Endodermal cell (in vitro differentiated cells): ENCODE measurements at places on chromosomes 2 and 18. TPM values are rescaled to one million over a fixed set of nuclear protein-coding genes. Genes with fewer than 3 reads are reported as not detected.

DNA sequence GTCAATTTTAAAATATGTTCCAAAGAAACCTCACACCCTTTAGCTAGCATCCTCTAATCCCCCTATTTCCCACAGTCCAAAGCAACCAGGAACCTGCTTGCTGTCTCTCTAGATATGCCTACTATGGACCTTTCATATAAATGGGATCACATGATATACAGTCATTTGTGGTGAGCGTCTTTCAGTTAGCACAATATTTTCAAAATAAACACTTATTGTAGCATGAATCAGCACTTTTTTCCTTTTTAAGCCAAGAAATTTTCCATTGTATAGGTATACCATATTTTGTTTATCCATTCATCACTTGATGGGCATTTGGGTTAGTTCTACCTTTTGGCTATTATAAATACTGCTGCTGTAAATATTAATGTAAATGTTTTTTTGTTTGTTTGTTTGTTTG lies 223.0 kb upstream of the DOK6 start:
- H3K36me3 ChIP-seq, result no peaks in the 10 kb centered on the region
- H3K4me3 ChIP-seq, result no peak overlapping the region
- DNase-seq, result no peak
- peaks cover 4% of the 10 kb centered on the region for H3K4me1 ChIP-seq
- H3K27ac ChIP-seq, result no peak overlapping the region

GRCh38 chr2:121103960-121104359 lies 181.0 kb downstream of the TFCP2L1 start:
- H3K4me1 ChIP-seq, result no peaks in the 10 kb centered on the region
- no peaks in the 10 kb centered on the region for H3K36me3 ChIP-seq
- no peak overlapping the region for H3K4me3 ChIP-seq
- peaks cover 18% of the 10 kb centered on the region for H3K27me3 ChIP-seq
- no peak overlapping the region for H3K27ac ChIP-seq

GRCh38 chr2:140178234-140178633 lies 1398.0 kb upstream of the NXPH2 start:
- no peaks in the 10 kb centered on the region for H3K36me3 ChIP-seq
- H3K27ac ChIP-seq, result no peak overlapping the region
- no peaks in the 10 kb centered on the region for H3K27me3 ChIP-seq
- H3K4me1 ChIP-seq, result no peaks in the 10 kb centered on the region
- H3K4me3 ChIP-seq, result no peak overlapping the region
- DNase-seq, result no peak

GRCh38 chr2:160315337-160315736 lies 115.3 kb upstream of the ITGB6 start:
- H3K27ac ChIP-seq, result no peak overlapping the region
- peaks cover 40% of the 10 kb centered on the region for H3K36me3 ChIP-seq
- no peak overlapping the region for H3K4me3 ChIP-seq

DNA sequence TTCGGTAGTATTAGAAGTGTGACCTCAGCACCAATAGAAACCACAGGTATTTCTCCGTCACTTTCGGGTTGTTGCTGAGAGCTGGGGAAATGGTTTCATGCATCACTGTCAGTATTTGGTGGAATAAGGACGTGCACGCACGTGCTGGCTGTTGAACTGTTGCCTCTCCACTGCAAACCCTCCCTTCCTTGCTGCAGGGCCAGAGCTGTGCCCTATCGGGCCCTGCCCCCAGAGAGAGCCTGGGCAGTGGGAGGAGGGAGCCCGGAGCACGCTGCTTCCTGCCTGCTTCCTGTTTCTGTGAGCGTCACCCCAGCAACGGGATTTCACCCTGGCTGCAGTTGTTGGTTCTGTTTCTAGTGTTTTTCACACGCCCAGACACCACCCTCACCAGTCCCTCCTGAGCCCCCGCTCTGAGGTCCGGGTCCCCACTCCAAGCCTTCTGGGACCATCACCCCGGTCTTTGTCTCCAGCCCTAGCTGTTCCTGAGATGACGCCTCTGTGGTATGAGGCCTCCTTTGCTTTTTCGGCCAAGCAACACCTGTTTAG lies 47.4 kb downstream of the LRRFIP1 start:
- H3K27ac ChIP-seq, result peak overlapping the region; percentile 71
- H3K4me3 ChIP-seq, result no peak overlapping the region
- DNase-seq, result peak; percentile 89
- peaks cover 56% of the 10 kb centered on the region for H3K36me3 ChIP-seq
- peaks cover 5% of the 10 kb centered on the region for H3K4me1 ChIP-seq

DNA sequence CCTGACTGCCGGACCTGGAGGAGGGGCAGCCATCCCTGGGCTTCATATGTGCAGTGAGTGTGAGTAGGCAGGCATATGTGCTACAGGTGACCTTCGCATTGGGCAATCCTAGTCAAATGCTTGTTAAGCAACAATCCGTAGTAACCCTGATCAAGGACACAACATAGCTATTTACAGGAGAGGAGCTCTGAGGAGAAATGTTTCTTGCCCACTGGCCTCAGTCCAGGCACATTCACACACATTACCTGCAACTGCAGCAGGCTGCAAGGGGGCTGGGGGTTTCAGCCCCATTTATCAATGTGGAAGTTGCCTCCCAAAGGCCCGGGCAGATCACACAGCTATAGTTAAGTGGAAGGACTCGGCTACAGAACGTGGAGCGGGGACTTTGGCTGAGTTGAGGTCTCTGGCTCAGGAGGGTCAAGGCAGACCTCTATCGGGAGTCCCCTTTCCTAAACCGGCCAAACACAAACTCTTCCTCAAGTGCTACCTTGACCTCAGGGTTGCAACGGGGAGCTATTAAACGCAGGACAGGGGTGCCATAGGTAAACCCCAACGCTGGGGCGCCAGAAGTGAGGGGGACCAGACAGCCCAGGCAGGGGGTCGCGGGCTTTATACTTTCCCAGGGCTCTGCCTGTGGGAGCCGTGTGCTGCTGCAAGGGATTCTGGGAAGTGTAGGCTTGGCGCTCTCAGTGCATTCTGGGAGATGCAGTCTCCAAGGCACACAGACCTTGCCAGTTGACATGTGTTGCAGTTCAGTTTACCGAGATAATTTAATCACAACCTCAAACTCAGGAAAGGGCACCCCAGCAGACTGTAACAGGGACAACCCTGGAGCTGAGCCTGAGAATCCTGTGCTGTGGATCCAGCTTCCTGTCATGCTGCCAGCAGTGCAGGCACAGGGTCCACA lies 9.4 kb downstream of the KHK start:
- no peak overlapping the region for H3K27ac ChIP-seq
- peaks cover 5% of the 10 kb centered on the region for H3K4me1 ChIP-seq
- H3K36me3 ChIP-seq, result no peaks in the 10 kb centered on the region
- H3K4me3 ChIP-seq, result no peak overlapping the region
- H3K27me3 ChIP-seq, result no peaks in the 10 kb centered on the region

DNA sequence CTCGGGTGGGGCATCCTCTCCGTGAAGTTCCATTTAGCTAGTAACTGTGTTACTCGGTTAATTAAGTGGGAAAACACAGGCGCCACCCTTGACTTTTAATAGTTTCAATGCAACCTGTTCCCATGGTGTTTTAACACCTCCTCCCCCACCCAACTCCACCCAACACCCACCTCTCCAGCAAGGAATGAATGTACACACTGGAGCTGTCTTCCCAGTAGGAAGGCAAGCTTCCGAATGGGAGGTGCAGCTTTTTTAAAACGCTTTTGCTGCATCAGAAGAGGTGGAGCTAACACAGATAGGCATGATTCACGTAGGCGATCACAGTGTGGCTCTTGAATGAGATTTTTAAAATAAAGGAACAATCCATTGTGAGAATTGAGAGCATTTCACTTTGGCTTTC lies 73.8 kb upstream of the AGAP1 start:
- peaks cover 4% of the 10 kb centered on the region for H3K4me1 ChIP-seq
- no peak for DNase-seq
- H3K27me3 ChIP-seq, result no peaks in the 10 kb centered on the region
- H3K4me3 ChIP-seq, result no peak overlapping the region
- no peak overlapping the region for H3K27ac ChIP-seq

DNA sequence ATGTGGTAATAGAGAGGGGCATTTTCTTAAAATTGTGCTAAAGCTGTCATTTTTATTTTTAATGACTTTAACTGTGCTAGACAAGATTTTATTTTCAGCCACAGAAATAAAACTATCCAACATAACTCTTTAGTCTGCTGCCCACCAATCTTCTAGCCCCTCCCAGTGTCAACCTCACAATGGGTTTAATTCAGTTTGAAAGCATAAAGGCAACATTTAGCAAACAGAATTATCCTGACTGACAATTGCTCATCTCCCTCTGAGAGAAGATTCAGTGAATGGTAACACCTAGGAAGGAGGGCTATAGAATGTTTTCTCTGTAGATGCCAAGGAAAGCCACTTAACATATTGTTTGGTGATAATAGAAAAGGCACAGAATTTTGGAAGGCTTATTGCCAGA lies 5.2 kb downstream of the ERMN start:
- DNase-seq, result no peak
- no peaks in the 10 kb centered on the region for H3K27me3 ChIP-seq
- no peak overlapping the region for H3K4me3 ChIP-seq
- no peaks in the 10 kb centered on the region for H3K36me3 ChIP-seq

GRCh38 chr18:13465124-13465446 lies 246.5 kb downstream of the LDLRAD4 start:
- H3K27ac ChIP-seq, result no peak overlapping the region
- no peaks in the 10 kb centered on the region for H3K27me3 ChIP-seq
- no peaks in the 10 kb centered on the region for H3K36me3 ChIP-seq
- no peak overlapping the region for H3K4me3 ChIP-seq
- no peak for DNase-seq

The C2orf80 gene
- 0.34 and 0.55 TPM in 2 replicates for total RNA-seq

The SPATA3 gene
- total RNA-seq, result not detected in 3 replicates

The FABP1 gene
- total RNA-seq, result not detected in 3 replicates

The EPB41L3 gene
- total RNA-seq, result 37.7 to 55.7 TPM (median 49.3 TPM) in 3 replicates

The LYPD6 gene
- 1.8 to 10.2 TPM (median 8.5 TPM) in 3 replicates for total RNA-seq

The SP140 gene
- total RNA-seq, result 0.32 TPM in 1 of 2 replicates, not detected in the other

The PFN4 gene
- total RNA-seq, result 0.73 TPM in 1 of 3 replicates, not detected in the others

The EVX2 gene
- total RNA-seq, result 0.05 TPM in 1 of 2 replicates, not detected in the other
